Mesothelial cell of epicardium (in vitro differentiated cells): ENCODE measurements at places on chromosomes 7 and 10.

GRCh38 chr7:48077423-48077822 lies 11.6 kb upstream of the UPP1 start:
- DNase-seq = no peak

- DNase-seq = no peak
These were observed 1138.1 kb downstream of the REEP3 start for GRCh38 chr10:64659311-64659710.

- no peak for DNase-seq
These were observed 125.7 kb downstream of the OAT start for GRCh38 chr10:124292911-124293615.

GRCh38 chr7:48042216-48042615 lies 6.9 kb downstream of the C7orf57 start:
- DNase-seq = no peak

- no peak for DNase-seq
These were observed 438.4 kb downstream of the NRG3 start for GRCh38 chr10:82313401-82313800.
